Posterior vena cava (tissue), 2 donors: ENCODE measurements at places on chromosomes 6 and 20.

DNA sequence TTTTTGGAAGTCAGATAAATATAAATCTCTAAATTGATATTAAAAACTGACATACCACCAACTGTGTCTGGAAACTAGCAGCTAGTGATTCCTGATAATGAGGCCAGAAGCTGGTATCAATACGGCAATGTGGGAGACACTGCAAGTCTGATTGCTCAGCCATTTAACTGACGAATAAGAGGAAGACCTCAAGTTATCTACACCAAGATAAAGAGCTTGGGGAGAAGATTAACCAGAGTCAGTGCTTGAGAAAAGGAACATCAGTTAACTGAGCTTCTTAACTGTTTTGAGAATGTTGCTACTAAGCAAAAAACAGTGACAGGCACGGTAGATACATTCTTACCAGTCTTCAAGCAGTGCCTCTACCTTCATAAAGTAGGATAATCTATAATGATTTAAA, 140.4 kb upstream of the TENT5A start:
- no peak for DNase-seq

GRCh38 chr20:1242099-1242498, 16.3 kb downstream of the RAD21L1 start:
- DNase-seq: no peak

DNA sequence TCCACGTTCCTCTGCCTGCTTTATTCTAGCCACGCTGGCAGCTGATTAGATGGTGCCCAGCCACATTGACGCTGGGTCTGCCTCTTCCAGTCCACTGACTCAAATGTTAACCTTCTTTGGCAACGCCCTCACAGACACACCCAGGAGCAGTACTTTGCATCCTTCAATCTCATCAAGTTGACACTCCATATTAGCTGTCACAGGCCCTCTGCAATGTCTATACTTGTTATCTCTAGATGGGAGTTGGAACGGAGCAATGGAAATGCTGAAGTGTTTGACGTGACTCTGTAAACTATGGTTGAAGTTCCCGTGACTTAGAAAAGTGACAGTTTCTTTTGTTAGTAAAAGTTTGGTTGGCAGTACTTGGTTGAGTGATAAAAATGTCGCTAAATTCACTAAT, 291.0 kb downstream of the CDH4 start:
- DNase-seq: no peak

DNA sequence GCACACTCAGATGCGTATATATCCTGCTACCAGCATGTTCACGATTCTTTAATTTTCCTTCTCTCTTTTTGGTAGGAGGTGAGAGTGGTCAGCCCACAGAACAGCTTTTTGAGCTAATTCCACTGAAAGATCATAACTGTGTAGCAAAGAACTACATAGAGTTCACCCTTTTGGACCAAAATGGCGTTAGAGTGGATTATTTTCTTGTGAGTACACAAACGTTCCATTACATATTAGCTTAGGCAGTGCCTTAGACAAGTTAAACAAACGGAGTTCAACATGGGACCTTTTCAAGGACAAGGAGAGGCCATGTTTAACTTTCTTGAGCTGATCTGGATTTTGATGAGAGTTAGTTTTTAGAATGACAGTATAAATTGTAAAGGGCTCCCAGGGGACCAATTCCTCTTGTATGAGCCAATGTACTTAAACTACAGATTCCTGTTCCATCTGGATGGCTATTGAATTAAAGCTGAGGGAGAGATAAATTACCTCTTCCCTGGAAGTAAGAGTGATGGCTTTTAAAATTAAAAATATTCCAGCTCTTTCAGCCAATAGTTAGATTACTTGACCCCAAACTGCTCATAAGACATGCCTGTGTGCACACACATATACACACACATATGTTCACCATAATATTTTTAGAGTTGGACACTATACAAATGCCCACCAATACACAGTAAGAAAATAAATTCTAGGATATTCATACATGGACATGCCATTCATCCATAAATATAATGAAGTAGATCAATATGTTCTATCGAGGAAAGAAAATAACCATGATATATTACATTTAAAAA, 25.6 kb upstream of the ARMH2 start:
- DNase-seq: no peak

DNA sequence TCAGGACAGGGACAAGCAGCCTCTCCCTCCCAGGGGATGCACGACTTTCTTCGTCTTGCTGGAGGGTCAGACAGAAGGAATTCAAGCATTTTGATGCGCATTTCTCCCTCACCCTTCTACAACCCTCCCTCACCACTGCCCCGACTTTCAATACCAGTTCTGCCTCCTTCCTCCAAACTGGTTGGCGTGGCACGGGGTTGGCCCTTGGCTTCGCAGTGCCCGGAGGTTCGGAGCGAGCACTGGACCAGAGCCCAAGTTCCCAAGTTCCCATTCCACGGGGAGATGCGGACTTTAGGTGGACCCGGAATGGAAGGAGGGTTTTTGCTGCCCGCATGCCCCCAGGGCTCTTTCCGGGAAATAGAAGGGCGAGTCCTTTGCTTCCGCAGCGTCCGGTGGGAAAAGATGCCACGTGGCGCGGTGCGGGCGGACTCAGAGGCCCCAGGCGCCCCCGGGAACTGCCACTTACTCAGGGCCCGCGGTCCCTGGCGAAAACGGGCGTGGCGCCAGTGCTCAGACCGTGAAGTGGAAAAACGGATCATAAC, 8.0 kb upstream of the LAMP5 start:
- DNase-seq: no peak

GRCh38 chr20:438571-439469, 23.5 kb downstream of the TBC1D20 start:
- DNase-seq: no peak

- DNase-seq: no peak
Measured at GRCh38 chr20:44029848-44030230, 115.2 kb downstream of the TOX2 start.

DNA sequence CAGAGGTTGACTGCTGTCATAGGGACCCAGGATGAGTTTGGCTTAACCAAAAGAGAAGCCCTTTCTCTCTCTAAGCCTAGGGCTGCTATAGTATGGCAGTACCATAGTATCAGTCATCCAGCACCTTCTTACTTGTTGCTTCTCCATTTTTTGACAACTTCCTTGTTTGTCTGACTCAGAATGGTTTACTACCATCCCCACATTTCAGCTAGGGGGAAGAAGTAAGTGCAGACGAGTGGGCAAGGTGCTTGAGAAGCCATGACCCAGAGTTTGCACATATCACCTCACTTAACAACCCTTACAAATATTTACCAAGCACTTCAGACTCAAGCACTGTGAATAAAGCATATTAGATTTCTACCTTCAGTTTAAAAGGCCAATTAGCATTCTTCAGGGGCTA, 289.9 kb upstream of the TSHZ2 start:
- DNase-seq: no peak

DNA sequence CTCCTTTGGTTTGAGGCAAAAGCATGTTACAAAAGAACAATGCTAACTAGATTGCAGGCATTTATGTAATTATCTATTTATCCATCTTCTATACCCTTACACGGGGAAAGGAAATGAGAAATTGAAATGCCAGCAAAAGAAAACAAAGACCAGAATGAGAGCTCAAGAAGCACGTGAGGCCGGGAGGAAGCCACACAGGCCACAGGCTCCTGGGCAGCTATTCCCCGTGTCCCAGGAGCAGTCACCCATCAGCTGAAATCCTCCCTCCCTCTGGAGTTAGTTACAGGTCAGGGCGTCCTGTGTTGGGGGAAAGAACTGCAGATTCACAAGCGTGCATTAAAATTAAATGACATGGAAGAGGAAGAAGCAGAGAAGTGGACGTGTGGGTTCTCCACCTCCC, 64.7 kb upstream of the RPS6KA2 start:
- DNase-seq: no peak

DNA sequence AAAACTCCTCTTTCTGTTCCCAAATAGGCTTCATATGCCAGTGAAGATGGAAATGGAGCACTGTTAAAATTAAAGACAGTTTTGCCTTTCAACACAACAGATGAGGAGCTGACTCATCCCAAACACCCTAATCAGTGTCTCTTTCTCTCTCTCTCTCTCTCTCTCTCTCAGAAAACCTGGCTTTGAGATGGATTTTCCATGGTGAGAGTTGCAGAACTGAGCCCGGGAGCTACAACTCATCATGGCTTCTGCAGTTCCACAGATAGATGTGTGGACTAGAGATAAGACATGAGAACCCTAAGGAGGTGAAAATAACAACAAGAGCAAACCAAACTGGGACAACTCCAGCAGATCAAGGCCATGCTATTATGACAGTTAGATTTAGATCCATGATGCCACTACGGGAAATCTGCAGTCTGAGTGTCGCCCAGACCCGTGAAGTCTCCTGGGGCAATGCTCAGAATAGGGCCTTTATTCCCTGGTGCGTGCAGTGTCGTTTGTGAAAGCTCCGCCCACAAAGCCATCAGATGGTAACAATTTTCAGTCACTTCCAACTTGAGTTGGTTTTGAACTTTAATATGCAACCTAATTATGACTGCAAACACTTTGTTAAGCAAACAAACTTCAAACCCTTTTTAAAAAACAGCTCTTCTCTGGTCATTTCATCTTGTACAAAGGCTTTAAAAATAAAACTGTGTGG, 338.2 kb upstream of the PREP start:
- DNase-seq: no peak

- DNase-seq: no peak
Measured at GRCh38 chr6:52013035-52013434, 74.4 kb downstream of the PKHD1 start.

- DNase-seq: no peak
Measured at GRCh38 chr6:158793432-158793831, 25.7 kb downstream of the EZR start.

DNA sequence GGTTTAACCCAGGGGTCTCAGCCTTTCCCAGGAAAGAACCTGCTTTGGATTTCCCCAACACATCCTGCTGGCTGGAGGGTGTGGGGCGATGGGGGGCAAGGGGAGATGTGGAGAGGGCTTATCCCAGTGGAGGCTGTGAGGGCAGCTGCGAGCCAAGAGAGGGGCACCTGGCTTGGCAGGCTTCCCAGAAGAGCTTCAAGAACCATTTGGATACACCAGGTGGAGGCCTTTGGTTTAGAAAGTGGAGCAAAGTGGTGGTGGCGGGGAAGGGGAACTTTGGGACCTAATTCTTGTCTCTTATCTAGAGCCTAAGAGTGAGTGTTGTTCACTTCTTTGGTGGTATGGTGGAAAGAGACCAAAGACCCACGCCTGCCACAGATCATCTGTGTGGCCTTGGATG, 12.4 kb downstream of the CD40 start:
- peak; percentile 64 for DNase-seq

GRCh38 chr6:161959072-161959471, 685.2 kb upstream of the AGPAT4 start:
- no peak for DNase-seq

DNA sequence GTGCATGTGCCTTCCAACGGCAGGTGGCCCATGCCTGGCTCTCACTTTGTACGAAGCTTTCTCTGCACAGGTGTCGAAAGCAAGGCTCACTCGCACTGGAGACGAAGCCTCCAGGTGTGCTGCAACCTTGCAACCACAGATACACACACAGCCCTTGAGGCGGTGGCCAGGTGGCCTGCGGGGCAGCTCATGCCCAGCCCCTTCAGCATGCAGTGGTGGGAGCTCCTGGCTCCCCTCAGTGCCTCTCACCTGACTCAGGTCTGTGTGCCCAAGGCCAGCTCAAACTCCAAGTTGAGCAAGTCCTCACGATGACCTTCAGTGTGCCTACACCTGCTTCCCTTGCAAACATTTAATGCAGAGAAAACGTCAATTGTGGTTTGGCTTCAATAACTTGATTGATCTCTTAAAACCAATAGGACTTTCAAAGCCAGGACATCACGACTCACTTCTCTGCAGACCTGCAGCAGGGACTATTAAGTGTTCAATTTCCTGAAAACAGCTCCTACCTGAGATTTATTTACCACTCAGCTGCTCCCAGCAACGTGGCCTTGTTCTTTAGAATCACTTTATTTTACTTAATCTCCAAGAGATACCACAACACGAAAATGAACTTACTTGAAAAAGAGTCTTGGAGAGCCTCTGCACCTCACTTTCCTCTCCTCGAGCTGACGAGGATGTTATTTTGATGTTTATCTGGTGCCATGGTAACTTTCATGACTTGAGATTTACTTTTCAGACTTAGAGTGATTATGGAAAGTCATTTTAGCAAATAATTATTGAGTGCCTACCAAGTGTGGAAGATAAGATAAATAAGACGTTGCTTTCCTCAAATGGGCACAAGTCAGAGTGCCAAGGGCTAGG, 86.3 kb downstream of the SLC22A23 start:
- no peak for DNase-seq

- no peak for DNase-seq
Measured at GRCh38 chr6:98532004-98532403, 302.4 kb upstream of the POU3F2 start.

GRCh38 chr6:149896491-149896890, 1.4 kb downstream of the RAET1E start:
- DNase-seq: no peak

- no peak for DNase-seq
Measured at GRCh38 chr6:148535976-148536375, 193.3 kb downstream of the SASH1 start.

GRCh38 chr20:59413326-59413865, 113.0 kb downstream of the EDN3 start:
- no peak for DNase-seq

- DNase-seq: no peak
Measured at GRCh38 chr20:10447028-10447427, 11.9 kb downstream of the SLX4IP start.

GRCh38 chr6:137581019-137581707, 87.0 kb upstream of the OLIG3 start:
- no peak for DNase-seq

DNA sequence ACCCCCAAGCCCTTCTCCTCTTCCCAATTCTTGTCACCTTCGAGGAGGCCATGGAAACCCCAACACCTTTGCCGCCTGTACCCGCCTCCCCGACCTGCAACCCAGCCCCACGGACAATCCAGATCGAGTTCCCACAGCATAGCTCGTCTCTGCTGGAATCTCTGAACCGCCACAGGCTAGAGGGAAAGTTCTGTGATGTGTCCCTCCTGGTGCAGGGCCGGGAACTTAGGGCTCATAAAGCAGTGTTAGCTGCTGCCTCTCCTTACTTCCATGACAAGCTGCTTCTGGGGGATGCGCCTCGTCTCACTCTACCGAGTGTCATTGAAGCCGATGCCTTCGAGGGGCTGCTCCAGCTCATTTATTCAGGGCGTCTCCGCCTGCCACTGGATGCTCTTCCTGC, 675 bp downstream of the ZBTB9 start:
- no peak for DNase-seq

DNA sequence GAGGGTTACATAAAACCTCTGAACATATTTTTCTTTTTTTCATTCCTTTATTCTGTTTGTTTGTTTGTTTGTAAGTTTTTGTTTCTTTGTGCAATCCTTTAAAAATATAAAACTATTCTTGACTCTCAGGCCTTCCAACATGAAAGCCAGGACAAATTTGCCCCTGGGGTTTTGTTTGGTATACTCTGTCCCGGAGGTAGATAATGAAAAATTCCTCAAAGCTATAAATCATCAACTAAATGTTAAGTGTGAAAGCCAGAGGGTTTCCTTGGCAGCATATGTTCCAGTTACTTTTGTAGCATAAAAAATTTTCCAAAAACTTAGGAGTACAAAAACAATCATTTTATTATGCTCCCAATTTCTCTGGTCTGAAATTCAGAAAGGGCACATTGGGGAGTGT, 1084.3 kb upstream of the GJE1 start:
- DNase-seq: no peak
